ENCODE measurements at places on chromosomes 12 and 14. TPM values are rescaled to one million over a fixed set of nuclear protein-coding genes. Genes with fewer than 3 reads are reported as not detected.

DNA sequence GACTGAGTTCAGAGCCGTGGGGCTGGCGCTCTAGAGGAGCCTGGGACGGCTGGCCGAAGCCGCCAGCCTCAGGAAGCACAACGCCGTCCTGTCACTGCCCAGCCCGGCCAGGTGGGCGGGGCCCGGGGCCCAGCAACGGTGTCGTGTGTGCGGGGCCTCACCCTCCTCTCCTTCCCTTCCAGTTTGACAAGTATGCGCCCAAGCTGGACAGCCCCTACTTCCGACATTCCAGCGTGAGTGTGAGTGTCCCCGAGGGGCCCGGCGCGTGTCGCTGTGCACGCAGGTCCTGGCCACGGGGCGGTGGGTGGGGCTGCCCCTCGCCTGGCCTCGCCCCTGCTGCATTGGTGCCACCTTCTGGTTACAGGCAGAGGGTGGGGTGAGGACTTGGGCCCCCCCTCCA lies 38.3 kb downstream of the LRCOL1 start:
- H3K27me3 ChIP-seq = no peaks in the 10 kb centered on the region
- no peaks in the 10 kb centered on the region for H3K4me1 ChIP-seq
- no peak overlapping the region for H3K27ac ChIP-seq
- H3K36me3 ChIP-seq = no peaks in the 10 kb centered on the region
- no peak overlapping the region for H3K4me3 ChIP-seq

The ACOT6 gene
- total RNA-seq = not detected

The STYK1 gene
- total RNA-seq = 53.3 TPM

- DNase-seq = no peak
- no peak overlapping the region for H3K4me3 ChIP-seq
These were observed 191.5 kb upstream of the C14orf180 start for GRCh38 chr14:104388011-104388521.

- H3K27me3 ChIP-seq = no peaks in the 10 kb centered on the region
- no peak for DNase-seq
- H3K27ac ChIP-seq = no peak overlapping the region
These were observed 112.7 kb downstream of the SCARB1 start for GRCh38 chr12:124750787-124751471.

DNA sequence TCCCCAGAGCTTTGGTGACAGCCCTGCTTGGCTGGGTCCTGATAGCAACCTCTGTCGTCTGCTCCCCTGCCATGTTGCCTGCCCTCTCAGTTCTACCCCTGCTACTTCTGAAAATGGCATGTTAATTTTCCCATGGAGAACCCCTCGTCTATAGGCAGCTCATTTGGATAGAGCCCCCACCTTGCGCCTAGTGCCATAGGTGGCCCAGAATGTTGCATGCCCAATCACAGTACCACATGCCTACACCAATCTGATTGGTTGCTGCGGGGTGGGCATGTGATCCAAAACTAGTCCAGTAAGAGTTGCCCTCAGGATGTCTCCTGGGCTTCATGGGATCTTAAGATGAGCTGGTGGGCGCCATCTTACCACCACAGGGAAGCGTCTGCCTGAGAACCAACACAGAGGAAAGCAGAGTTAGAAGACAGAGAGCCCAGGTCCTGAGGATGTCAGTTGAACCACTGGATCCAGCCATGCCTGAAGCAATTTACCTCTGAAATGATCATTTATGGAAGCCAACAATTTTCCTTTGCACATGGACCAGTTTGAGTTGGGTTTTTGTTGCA lies 85.7 kb downstream of the PAPOLA start:
- no peaks in the 10 kb centered on the region for H3K36me3 ChIP-seq
- no peak overlapping the region for H3K27ac ChIP-seq
- DNase-seq = no peak
- peaks cover 7% of the 10 kb centered on the region for H3K27me3 ChIP-seq
- H3K4me3 ChIP-seq = no peak overlapping the region

DNA sequence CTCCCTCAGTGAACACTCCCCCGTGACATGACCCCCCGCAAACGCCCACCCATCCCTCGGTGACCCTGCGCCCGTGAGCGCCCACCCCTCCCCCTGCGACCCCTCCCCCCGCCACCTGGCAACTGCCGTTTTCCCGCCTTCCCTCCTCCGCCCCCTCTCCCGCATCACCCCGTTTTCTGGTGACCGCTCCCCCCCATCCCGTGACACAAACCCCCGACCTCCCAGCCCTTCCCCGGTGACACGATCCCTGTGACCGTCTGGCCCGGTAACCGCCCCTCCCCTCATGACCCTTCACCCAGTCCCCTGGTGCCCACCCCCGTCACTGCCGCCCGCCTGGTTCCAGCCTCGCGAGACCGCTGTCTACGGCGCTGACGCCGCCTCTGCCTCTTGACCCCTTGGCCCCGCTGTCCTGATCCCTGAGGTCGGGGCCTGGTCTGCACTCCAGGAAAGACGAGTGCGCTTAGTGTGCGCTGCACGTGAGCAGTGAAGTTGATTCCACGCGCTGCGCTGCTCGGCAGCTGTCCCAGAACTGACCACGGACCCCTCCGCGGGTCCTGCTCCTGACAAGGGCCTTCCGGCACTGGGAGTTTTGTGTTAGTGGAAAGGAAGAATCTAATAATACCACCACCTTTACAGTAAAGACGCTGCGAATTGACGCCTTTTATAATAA lies 59.4 kb downstream of the DDX51 start:
- no peaks in the 10 kb centered on the region for H3K36me3 ChIP-seq
- DNase-seq = peak; percentile 65
- H3K27ac ChIP-seq = peak overlapping the region; percentile 58
- no peaks in the 10 kb centered on the region for H3K27me3 ChIP-seq

DNA sequence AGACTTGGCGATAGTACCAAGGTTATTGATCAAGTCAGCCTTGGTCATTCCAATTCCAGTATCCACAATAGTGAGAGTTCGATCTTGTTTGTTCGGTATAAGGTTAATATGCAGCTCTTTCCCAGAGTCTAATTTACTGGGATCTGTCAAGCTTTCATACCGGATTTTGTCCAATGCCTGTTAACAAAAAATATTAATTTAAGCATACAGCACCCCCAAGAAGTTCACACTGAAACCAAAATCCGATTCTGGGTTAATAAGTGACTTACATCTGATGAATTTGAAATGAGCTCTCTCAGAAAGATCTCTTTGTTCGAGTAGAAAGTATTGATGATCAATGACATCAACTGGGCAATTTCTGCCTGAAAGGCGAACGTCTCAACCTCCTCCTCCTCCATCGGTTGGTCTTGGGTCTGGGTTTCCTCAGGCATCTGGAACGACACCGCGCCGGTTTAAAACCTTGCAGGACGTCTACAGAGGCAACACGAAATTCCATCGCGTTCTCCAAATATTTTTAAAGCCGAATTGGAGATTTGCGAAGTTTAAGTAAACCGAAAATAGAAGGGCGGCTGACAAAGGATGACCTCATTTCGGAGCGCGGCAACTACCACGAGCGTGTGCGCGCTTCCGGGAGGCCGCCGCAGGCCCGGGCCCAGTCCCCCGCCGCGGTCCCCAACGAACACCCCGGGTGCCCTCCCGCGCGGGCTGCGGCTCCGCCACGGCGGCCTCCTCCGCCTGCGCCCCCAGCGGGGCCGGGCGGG lies 716 bp downstream of the HSP90AA1 start:
- peaks cover 12% of the 10 kb centered on the region for H3K4me1 ChIP-seq
- H3K27me3 ChIP-seq = no peaks in the 10 kb centered on the region
- H3K4me3 ChIP-seq = peak overlapping the region; percentile 67
- H3K27ac ChIP-seq = peak overlapping the region; percentile 99

GRCh38 chr14:80942191-80942600 lies 658 bp upstream of the CEP128 start:
- peak overlapping the region; percentile 68 for H3K4me3 ChIP-seq
- H3K27me3 ChIP-seq = no peaks in the 10 kb centered on the region
- DNase-seq = no peak
- H3K4me1 ChIP-seq = peaks cover 4% of the 10 kb centered on the region

The AMHR2 gene
- 0.17 TPM for total RNA-seq

DNA sequence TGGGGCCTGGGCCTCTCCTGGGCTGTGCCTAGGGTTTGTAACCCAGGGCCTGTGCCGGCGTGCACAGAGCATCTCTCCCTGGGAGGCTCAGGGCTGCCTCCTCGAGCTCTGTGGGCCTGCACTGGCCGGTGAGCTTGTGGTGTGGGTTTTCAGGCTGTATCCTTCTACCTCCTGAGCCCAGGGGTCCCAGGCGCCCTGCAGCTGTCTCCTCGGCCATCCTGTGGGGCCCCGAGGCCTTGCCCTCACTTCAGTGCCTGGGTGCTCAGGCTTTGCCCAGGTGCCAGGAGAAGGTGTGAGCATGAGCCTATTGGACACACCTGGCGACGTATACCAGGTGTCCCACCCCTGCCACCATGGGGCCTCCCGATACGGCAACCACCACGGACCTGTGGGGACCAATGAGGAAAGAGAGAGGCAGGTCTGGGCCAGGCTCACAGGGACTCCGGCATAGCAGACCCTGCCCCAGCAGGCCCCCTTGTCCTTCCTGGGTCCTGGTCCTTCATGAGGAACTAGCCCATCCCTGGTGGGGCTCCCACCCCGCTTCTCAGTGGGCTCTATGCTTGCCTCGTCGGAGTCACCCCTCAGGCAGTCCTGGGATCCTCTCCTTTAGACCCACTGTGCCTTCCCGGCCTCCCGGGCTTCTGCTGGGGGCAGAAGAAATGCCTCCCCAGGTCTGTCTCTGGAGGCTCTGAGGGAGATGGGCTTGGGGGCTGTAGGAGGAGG lies 400.2 kb downstream of the TMEM121 start:
- no peak overlapping the region for H3K4me3 ChIP-seq
- DNase-seq = no peak
- H3K36me3 ChIP-seq = no peaks in the 10 kb centered on the region
- H3K27ac ChIP-seq = no peak overlapping the region
- no peaks in the 10 kb centered on the region for H3K27me3 ChIP-seq

DNA sequence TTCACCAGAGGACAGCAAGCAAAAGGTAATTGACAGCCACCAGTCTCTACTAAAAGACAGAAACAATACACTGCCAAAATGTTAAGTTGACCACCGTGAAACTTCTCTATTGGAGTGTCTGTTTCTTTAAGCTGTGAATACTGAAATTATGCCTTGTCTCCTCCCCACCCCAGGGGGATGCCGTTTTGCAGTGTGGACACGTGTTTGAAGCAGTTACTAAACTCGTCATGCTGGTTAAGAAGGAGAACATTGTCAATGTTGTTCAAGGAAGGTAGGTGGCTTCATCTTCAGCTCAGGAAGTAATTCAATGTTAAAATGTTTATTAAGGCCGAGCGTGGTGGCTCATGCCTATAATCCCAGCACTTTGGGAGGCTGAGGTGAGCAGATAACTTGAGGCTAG lies 32.8 kb downstream of the KCTD10 start:
- no peak for DNase-seq
- H3K36me3 ChIP-seq = no peaks in the 10 kb centered on the region
- no peak overlapping the region for H3K4me3 ChIP-seq

The INSM2 gene
- total RNA-seq = not detected

- no peak overlapping the region for H3K4me3 ChIP-seq
- no peaks in the 10 kb centered on the region for H3K4me1 ChIP-seq
- H3K27ac ChIP-seq = no peak overlapping the region
- H3K36me3 ChIP-seq = no peaks in the 10 kb centered on the region
- H3K27me3 ChIP-seq = no peaks in the 10 kb centered on the region
These were observed 27.4 kb upstream of the WSCD2 start for GRCh38 chr12:108101605-108102175.

DNA sequence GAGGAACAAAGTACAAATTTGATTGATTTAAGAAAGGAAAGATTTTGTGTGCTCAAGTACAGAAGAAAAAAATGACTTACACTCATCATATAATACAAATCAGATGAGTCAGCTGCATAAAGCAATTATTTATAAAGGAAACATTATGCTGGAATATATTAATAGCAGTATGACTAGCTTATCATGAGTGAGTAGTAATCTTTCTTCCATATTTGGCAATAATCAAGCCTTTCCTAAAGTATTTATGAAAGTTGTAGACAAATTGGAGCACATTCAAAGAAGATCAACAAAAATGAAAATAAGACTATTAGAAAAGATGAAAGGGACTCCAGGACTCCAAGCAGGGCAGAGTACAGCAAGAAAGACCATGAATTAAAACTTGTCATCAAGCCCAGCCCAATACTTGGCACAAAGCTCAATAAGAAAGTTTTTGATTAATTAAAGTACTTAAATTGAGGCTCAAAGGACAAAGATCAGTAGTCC lies 32.8 kb downstream of the CCER1 start:
- no peak overlapping the region for H3K4me3 ChIP-seq
- no peaks in the 10 kb centered on the region for H3K4me1 ChIP-seq
- no peaks in the 10 kb centered on the region for H3K27me3 ChIP-seq

DNA sequence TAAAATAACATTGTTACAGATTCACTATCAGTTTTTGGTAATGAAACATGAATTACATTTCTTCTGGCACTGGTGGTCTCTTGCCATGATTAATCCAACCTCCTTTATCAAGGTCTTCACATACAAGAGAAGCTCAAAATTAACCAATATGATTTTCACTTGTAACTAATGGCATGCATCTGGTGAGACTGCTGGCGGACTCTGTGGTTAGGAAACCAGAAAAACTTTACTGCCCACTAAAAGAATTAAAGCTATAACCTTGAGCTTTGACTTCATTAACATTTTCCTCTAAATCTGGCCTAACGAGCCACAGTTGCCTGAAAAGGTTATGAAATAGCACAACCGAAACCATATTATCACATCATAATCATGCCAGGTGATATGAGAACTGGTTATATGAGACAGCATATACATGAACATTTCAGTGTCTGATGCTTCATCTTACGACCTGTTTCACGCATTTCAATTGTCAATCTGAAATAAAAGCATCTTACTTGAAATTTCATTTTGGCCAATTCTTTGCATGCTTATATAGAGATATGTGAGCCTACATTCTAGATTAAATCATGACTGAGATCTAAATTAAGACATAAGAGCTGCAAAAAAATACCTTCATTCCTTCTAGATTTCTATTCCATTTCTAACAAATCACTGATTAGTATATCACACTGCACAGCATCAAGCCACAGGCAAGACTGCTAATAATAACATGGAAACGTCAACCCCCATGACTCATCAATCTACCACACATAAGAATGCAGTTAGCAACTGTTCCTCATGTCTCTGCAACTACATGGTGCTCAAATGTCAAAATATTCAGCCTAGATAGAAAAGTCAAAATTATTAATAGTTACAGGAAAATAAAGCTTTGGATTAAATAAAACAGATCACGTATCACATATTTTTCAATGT lies 89.3 kb downstream of the OSBPL8 start:
- no peaks in the 10 kb centered on the region for H3K4me1 ChIP-seq
- H3K27me3 ChIP-seq = no peaks in the 10 kb centered on the region
- no peak overlapping the region for H3K4me3 ChIP-seq
- no peak for DNase-seq
- no peak overlapping the region for H3K27ac ChIP-seq

- no peak for DNase-seq
- H3K27ac ChIP-seq = no peak overlapping the region
- no peaks in the 10 kb centered on the region for H3K4me1 ChIP-seq
These were observed 70.8 kb downstream of the ITPR2 start for GRCh38 chr12:26762186-26762585.

The DLK1 gene
- total RNA-seq = not detected

Data from colonic mucosa (tissue), 4 donors.